CD4-positive, alpha-beta T cell (primary cell): ENCODE measurements at places on chromosomes 1 and 21.

DNA sequence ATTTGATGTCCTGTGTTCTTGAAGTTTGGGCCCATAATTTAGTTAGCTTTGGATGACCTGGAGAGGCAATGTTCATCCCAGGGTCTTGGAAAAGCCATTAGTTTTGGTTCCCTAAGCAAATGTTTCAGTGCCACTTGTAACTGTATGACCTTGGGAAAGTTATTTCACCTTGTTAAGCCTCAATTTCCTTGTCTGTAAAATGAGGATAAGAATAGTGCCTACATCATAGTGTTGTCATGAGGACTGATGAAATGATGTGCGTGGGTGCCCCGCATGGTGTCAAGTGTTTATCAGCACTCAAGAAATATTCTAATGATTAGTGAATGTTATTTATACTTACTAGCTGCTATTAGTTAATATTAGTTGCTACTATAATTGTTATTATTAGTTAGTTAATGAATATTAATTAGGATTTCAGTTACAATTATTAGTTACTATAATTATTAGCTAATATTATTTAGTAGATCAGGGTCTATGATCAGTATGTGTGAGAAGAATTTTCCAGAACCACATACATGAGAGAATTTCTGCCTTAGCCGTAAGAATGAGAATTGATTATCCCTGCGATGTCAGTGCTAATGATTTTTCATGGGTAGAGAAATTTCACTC lies 1.9 kb downstream of the SH3BGR start:
- no peaks in the 10 kb centered on the region for H3K27me3 ChIP-seq
- no peak overlapping the region for H3K4me3 ChIP-seq
- no peaks in the 10 kb centered on the region for H3K36me3 ChIP-seq
- DNase-seq = no peak
- no peaks in the 10 kb centered on the region for H3K4me1 ChIP-seq
- H3K27ac ChIP-seq = no peak overlapping the region

- H3K4me3 ChIP-seq = no peak overlapping the region
- no peaks in the 10 kb centered on the region for H3K4me1 ChIP-seq
- peaks cover 5% of the 10 kb centered on the region for H3K36me3 ChIP-seq
- H3K27ac ChIP-seq = no peak overlapping the region
- no peaks in the 10 kb centered on the region for H3K27me3 ChIP-seq
Observed at GRCh38 chr1:233144434-233144833, 151.1 kb downstream of the PCNX2 start.

- no peak for DNase-seq
- no peaks in the 10 kb centered on the region for H3K27me3 ChIP-seq
- H3K4me3 ChIP-seq = no peak overlapping the region
- no peak overlapping the region for H3K27ac ChIP-seq
- H3K4me1 ChIP-seq = no peaks in the 10 kb centered on the region
- no peaks in the 10 kb centered on the region for H3K36me3 ChIP-seq
Observed at GRCh38 chr1:2079396-2080085, 29.3 kb downstream of the PRKCZ start.

DNA sequence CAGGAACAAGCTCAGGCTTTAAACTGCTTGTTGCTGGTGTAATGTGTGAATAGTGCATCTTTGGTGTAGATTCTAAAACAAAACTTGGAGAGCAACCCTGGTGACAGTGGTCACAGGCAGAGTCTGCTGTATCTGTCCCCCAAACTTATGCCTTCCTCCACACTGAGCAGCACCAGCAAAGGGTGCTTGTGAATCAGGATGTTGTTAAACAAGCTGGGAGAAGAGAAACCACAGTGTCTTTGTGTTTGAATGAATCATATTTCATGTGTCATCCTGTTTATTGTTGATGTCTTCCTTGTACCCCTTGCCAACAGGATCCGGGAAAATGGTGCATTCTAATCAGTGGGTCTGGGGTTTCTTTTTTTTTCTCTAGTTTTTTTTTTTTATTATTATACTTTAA lies 91.9 kb upstream of the COG2 start:
- H3K4me1 ChIP-seq = no peaks in the 10 kb centered on the region
- H3K27me3 ChIP-seq = no peaks in the 10 kb centered on the region
- H3K4me3 ChIP-seq = no peak overlapping the region

DNA sequence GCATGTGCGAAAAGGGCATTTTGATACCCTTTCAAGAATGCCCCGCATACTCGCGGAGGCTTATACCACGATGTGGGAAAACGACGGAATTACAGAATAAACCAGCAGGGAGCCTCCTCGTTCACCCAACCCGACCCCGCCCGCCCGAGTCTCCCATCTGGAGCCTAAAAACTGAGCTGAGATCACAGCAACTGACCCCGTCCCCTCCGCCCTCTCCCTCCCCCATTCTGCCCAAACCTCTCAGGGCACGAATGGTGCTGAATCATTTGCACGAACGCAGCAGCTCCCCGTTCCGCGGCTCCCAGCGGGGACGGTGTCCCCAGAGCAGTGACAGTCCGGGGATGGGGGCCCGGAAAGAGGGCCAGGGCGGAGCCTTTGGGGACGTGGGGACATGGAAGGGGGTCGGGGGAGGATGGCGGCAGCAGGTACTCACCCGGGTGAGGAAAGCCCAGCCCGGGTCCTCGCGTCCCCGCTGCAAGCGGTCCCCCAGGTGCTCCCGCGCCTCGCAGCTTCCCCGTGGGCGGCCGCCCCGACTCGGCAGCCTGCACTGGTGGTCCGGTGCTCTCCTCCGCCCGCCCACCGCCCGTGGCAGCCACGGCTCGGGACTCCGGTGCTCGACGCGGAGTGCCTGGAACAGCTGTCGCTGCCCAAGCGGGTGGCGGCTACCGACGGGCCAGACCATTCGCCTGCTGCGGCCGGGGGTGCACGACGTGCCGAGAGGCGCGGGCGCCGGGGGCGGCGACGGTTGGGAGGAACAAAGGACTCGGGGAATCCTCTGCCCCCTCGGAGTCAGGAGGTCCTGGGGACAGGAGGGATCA lies at the start of gene TTLL7:
TTLL7 (minus strand) TSS at position 635 of the 818 bp plus-strand sequence. CDS start 46,921 bp downstream, outside the sequence.
- peak within 1 kb of the TSS; percentile 59 for H3K4me3 ChIP-seq
- H3K27me3 ChIP-seq = peaks cover 61% of the 10 kb centered on the region
- no peaks in the 10 kb centered on the region for H3K36me3 ChIP-seq
- peak; percentile 42 for DNase-seq

DNA sequence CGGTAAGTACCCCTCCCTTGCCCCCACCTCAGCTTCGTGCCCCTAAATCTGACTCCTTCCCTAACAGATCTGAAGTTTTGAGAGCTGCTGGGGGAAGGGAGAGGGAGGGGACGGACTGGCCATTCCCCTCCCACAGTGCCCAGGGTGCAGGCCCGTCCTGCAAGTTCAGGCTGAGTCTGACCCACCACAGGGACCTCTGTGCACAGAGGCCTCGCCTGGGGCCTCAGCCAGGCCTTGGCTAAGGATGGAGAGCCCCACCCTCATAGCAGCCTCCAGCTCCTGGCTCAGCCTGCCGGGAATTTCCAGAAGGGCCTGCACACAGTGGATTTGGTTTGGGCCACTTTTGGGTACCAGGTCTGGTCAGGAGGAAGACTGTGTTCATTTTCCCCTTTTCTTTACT lies 31.2 kb upstream of the TNFRSF1B start:
- no peaks in the 10 kb centered on the region for H3K27me3 ChIP-seq
- no peak overlapping the region for H3K4me3 ChIP-seq
- no peak overlapping the region for H3K27ac ChIP-seq
- no peaks in the 10 kb centered on the region for H3K36me3 ChIP-seq
- DNase-seq = no peak

DNA sequence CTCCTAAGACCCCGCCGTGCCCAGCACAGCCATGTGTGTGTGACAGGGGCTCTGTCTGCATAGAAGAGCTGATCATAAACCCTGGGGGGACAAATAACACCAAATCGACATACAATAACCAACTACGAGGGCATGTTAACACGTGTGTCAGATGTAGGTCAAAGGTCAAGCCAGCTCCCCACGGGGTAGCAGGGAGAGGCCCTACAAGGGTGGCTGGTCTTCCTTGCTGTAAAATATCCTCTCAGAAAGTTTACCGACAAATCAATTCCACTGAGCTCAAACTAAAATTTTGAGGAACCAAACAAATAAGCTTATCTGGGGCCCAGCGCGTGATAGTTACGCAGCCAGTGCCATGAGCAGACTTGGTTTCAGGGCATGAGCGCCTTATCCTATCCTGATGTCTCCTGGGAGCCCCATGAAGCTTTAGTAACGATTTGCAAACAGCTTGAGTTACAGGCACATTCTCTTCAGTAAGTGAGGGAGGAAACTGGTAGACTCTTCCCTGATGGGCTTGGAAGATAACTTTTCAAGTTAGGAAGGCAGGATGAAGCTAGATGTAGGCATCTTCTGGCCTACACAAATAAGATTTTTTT lies 2.7 kb upstream of the TMPRSS3 start:
- peak overlapping the region; percentile 37 for H3K27ac ChIP-seq
- H3K27me3 ChIP-seq = no peaks in the 10 kb centered on the region
- H3K36me3 ChIP-seq = no peaks in the 10 kb centered on the region

- no peak for DNase-seq
- H3K4me3 ChIP-seq = no peak overlapping the region
- H3K4me1 ChIP-seq = no peaks in the 10 kb centered on the region
- no peak overlapping the region for H3K27ac ChIP-seq
Observed at GRCh38 chr1:48036710-48037355, 39.6 kb upstream of the TRABD2B start.

- H3K36me3 ChIP-seq = no peaks in the 10 kb centered on the region
- no peak overlapping the region for H3K4me3 ChIP-seq
- H3K27ac ChIP-seq = no peak overlapping the region
Observed at GRCh38 chr1:206847946-206848345, 17.5 kb upstream of the IL20 start.

DNA sequence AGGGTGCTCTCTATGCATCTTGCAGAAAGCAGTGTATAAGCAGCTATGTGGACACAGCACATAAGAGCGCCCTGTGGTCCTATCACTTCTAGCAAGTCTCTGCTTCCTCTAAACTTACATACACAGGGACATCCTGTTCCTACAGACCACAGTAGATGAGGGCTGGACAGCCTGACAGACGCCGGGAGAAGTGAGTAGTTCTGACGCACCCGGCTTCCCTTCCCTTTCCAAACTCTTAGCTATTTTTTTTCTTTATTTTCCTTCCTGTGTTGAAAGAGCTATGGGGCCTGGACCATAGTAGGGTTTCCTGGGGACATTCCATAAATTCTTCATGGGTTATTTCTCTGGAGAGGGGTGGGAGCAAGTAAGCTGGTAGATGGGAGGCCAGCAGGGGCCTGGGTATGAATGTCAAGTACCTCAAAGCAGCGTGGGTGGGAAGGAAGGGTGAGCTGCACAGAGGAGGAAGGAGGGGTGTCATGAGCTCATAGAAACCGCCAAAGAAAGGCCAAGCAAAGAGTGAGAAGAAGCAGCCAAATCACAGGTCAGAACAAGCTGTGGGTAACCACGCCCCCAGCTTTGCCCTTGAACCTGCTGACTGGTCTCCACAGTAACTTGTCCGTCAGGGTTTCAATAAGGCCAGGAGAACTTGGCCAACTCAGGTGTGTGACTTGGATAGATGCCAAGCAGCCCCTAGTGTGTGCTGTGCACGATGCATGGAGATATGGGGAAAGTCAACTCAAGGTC lies 36.6 kb downstream of the PLXNA2 start:
- no peak for DNase-seq
- H3K4me1 ChIP-seq = no peaks in the 10 kb centered on the region
- H3K36me3 ChIP-seq = no peaks in the 10 kb centered on the region
- no peak overlapping the region for H3K4me3 ChIP-seq
- no peak overlapping the region for H3K27ac ChIP-seq
- no peaks in the 10 kb centered on the region for H3K27me3 ChIP-seq

DNA sequence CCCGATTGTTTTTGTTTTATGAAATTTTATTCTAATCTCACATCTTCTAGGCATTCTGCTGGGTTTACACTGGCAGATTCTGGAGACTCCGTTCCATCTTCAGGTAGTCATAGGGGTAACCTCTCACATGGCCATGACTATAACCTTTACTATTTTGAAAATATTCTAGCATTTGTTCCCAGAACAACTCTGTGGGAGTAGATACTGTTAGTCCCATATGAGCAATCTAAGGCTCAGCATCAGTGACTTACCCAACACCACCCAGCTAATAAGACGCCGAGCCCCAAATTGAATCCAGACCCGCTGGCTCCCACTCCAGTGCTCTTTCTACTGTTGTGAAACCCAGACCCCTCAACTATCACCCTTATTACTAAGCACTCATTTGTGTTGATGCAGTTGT lies 9.8 kb downstream of the ADAMTS4 start:
- H3K27ac ChIP-seq = no peak overlapping the region
- H3K27me3 ChIP-seq = no peaks in the 10 kb centered on the region
- H3K4me3 ChIP-seq = no peak overlapping the region
- H3K36me3 ChIP-seq = no peaks in the 10 kb centered on the region
- DNase-seq = no peak

- no peaks in the 10 kb centered on the region for H3K36me3 ChIP-seq
- H3K4me3 ChIP-seq = no peak overlapping the region
- H3K27me3 ChIP-seq = no peaks in the 10 kb centered on the region
- no peak overlapping the region for H3K27ac ChIP-seq
- DNase-seq = no peak
- no peaks in the 10 kb centered on the region for H3K4me1 ChIP-seq
Observed at GRCh38 chr21:40615505-40616376, 231.2 kb downstream of the DSCAM start.

GRCh38 chr21:46118316-46119143 lies 20.6 kb downstream of the COL6A2 start:
- H3K36me3 ChIP-seq = no peaks in the 10 kb centered on the region
- H3K4me1 ChIP-seq = no peaks in the 10 kb centered on the region
- H3K27ac ChIP-seq = no peak overlapping the region
- DNase-seq = no peak
- no peak overlapping the region for H3K4me3 ChIP-seq

DNA sequence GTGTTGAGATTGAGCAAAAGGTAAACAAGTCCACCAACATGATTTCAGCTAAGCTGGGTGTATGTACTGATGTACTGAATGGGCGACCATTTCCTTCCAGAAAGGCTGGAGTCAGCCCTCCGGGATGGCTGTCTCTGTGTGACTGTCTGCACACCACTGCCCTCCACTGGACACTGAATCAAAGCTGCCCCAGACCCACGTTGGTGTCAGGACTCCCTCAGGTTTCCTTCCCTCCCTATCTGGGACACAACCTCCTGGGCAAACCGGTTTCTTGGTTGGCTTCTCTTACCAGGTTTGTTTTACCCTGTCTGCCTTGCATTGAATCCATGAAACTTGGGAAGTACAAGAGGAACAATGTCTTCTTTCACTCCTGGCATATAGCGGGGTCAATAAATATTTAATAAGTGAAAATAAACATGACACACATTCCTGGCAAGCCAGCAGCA lies 5.3 kb upstream of the SRP9 start:
- no peak for DNase-seq
- peaks cover 18% of the 10 kb centered on the region for H3K4me1 ChIP-seq
- H3K27me3 ChIP-seq = no peaks in the 10 kb centered on the region

GRCh38 chr1:232333419-232333767 lies 296.5 kb downstream of the SIPA1L2 start:
- no peak overlapping the region for H3K4me3 ChIP-seq
- H3K27me3 ChIP-seq = no peaks in the 10 kb centered on the region
- H3K4me1 ChIP-seq = peaks cover 20% of the 10 kb centered on the region
- no peak for DNase-seq
- H3K27ac ChIP-seq = no peak overlapping the region

GRCh38 chr21:38095220-38095619 lies 161.6 kb upstream of the KCNJ15 start:
- no peak for DNase-seq
- H3K4me3 ChIP-seq = no peak overlapping the region
- no peaks in the 10 kb centered on the region for H3K27me3 ChIP-seq
- no peak overlapping the region for H3K27ac ChIP-seq
- H3K4me1 ChIP-seq = no peaks in the 10 kb centered on the region

GRCh38 chr1:238474263-238474662 lies 583.5 kb upstream of the ZP4 start:
- H3K4me3 ChIP-seq = no peak overlapping the region
- no peaks in the 10 kb centered on the region for H3K36me3 ChIP-seq
- no peak overlapping the region for H3K27ac ChIP-seq
- no peaks in the 10 kb centered on the region for H3K27me3 ChIP-seq
- no peaks in the 10 kb centered on the region for H3K4me1 ChIP-seq
- DNase-seq = no peak
